ENCODE measurements at places on chromosomes 12 and 14. TPM values are rescaled to one million over a fixed set of nuclear protein-coding genes. Genes with fewer than 3 reads are reported as not detected.

The FLRT2 gene
- total RNA-seq, result 2.2 TPM

The TSPAN19 gene
- total RNA-seq, result 0.18 TPM

The NOC4L gene
- 60.9 TPM for total RNA-seq

The GPRC5A gene
- total RNA-seq, result 405 TPM

The BLTP3B gene
- total RNA-seq, result 6.2 TPM

The GUCY2C gene
- total RNA-seq, result not detected

The PLD4 gene
- not detected for total RNA-seq

The GARIN6 gene
- total RNA-seq, result not detected

The BHLHE41 gene
- total RNA-seq, result 0.73 TPM

The KLRC3 gene
- total RNA-seq, result 0.37 TPM

The DYRK2 gene
- 13.3 TPM for total RNA-seq

The SYT1 gene
- 7.0 TPM for total RNA-seq

The OR6C75 gene
- total RNA-seq, result not detected

The CCDC175 gene
- total RNA-seq, result not detected

The GALNT16 gene
- 3.9 TPM for total RNA-seq

The RERGL gene
- total RNA-seq, result not detected

The KRT4 gene
- total RNA-seq, result 3.5 TPM

The DNM1L gene
- 35.0 TPM for total RNA-seq

The TM7SF3 gene
- 79.8 TPM for total RNA-seq

The SERPINA10 gene
- total RNA-seq, result not detected

The APOF gene
- not detected for total RNA-seq

The RNF31 gene
- total RNA-seq, result 18.9 TPM

The KRT79 gene
- total RNA-seq, result 0.21 TPM

The B4GALNT3 gene
- total RNA-seq, result 1.0 TPM

The IL31 gene
- total RNA-seq, result not detected

The RNU4-1 gene
- not detected for total RNA-seq

The KRT2 gene
- not detected for total RNA-seq

The SERPINA1 gene
- 3.1 TPM for total RNA-seq

The LRTM2 gene
- not detected for total RNA-seq

The SEL1L gene
- 16.5 TPM for total RNA-seq

The CLBA1 gene
- 13.9 TPM for total RNA-seq

The CLEC4C gene
- total RNA-seq, result not detected

The STAB2 gene
- not detected for total RNA-seq

The AKAP5 gene
- total RNA-seq, result 0.46 TPM

The RNF212B gene
- total RNA-seq, result not detected
